Kidney capillary endothelial cell (primary cell): ENCODE measurements at places on chromosomes 3 and 15.

- DNase-seq, result peak; percentile 21
Measured at GRCh38 chr3:126259411-126260391, 79.3 kb upstream of the ALDH1L1 start.

DNA sequence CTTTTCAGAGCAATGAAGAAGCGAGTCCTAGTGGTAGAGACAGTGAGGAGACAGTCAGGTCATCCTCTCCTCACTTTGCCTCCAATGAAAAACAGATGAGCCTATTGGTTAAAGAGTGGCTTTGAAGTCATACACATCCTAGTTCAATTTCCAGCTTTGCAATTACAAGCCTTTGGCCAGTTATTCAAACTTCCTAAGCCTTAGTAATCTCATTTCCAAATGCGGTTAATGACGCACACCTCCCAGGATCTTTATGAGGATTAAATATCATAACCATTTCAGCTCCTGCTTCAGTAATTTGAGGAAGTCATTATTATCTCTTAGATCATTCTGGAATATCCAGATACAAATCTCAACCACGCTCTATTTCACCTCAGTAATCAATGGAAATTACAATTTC is 10.0 kb upstream of the ST6GAL1 start:
- no peak for DNase-seq

DNA sequence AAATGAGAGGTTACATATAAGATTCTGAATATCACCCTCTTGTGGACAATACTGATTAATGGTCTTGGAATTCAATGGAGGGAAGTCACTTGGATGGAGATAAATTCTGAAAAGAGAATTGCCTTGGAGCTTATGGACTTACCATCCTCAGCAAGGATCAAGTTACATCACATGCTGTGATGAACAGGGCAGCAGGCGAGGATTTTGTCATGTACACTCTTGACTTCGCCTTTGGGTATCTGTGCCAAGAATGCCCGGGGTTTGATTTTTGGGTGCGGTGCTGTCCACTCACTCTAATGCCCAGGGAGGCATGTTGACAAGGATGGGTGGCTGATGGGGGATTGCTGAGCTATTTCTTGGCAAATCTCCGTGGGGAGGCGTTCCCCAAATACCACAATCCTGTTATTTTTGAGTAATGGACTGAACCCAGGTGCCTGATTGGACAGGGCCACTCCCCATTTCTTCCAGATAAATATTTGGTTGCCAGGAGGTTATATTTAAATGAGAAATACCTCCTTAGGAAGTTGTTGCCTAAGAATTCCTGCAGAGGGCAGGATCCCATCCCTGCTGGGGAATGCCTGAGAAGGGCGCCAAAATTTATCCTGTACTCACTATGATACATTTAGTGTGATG is 96.3 kb downstream of the TPRG1 start:
- DNase-seq, result no peak

- no peak for DNase-seq
Measured at GRCh38 chr3:54294214-54294613, 171.9 kb downstream of the CACNA2D3 start.

- DNase-seq, result no peak
Measured at GRCh38 chr3:6622260-6622659, 238.7 kb upstream of the GRM7 start.

DNA sequence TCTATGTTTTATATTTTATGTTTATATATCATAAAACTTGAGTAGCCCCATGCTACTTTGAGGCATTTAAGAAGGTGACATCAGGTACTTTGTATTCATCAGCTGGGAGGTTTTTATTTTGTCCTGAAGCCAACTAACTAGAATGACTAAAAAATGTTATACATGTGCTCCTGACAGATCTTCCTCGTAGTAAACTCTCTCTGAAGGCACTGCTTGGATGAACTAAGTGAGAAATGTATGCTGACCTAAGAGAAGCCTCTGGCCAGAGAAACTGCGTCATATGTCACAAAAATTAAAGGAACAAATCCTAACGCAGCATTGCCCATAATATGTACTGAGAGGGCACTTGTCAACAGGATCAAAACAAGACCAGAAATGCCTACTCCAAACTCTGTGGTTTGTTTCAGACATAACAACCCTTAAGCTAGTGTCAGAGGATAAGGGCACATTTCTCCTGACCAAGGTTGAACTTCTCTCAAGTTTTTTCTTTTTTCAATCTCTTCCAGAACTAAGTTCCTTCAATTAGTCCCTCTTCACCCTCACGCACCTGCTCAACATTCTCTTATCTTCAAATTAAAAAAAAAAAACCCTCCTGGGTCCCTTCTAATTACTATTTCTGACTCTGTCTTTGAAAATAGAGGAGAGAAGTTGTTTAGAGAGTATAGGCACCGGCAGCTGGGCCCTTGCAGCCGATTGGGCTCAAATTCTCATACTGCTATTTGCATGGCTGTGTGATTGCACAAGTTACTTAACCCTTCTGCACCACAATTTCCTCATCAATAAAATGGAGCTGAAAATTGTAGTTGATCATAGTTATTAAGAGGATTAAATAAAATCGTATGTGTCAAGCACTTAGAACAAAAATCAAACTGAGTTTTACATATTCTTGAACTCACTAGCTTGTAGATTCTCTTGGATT is 159.0 kb downstream of the FRMD5 start:
- DNase-seq, result no peak

DNA sequence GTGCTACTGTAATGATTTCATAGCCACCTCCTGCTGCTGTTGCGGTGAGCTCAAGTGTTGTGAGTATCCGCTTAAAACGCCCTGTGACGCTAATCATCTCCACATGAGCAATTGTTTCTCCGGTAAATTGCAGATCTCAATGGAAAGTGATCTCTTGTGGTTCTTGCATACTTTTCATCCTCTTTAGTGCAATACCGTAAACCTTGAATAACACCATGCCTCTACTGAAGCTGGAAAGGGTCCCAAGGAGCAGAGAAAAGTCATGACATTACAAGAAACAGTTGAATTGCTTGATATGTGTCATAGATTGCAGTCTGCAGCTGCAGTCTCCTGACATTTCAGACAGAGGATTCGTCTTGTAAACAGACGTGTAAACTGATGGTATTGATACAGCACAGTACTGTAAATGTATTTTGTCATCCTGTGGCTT is 6.0 kb upstream of the CEMIP start:
- DNase-seq, result no peak

DNA sequence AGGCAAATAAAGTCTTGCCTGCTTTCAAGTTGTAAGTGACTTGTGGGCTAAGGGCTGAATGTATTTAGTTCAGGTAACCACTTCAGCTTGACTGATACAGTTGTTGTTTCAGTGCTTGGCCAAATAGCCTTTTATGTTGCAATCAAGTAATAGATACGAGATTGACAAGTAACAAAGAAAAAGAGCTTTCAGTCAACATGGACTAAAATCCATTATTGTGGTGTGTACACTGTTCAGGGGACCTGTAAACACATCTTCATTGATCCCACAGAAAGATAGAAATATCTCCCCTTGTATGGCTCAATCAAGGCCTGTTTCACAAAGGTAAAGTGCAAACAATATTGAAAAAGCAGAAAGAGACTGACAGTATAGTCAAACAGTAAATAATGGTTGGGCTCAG is 224.8 kb upstream of the TMCO5A start:
- DNase-seq, result no peak

GRCh38 chr15:81183439-81183775 is 13.3 kb upstream of the IL16 start:
- no peak for DNase-seq

DNA sequence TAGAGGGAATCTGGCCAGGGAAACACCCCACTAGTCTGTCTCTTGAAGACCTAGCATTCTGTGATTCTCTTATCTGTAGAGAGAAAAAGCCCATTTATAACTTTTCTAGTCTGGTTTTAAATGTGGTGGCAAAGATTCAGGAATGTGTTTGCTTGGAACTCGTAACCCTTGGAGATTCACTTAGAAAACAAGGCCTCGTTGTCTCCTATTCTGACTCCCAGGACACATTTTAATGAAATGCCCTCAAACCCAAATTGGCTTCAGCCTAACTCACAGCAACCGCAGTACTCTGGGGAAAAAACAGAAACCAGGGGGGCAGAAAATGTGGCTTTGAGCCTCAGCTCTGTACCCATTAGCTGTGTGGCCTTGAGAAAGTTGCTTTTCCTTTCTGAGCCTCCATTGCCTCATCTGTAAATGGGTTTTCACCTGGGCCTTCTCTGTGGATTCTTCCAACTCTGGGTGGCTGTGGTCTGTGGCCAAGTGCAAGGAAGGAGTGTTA is 36.5 kb downstream of the RPLP1 start:
- DNase-seq, result no peak

DNA sequence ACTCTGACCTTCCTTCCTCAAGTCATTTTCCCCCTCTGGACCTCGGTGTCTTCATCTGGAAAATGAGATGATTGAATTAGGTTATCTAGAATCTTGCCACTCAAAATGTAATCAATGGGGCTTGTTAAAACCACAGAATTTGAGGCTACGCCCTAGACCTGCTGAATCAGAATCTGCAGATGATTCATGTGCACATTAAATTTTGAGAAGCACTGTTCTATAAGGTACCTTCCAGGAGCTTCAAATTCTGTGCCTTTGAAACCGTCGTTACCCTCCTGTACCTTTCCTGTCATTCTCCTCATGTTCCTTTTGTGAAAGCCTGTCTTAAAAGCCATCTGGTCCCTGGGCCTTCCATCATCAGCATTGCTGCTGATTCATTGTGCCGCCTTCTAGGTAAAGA is 172.4 kb upstream of the TOPAZ1 start:
- no peak for DNase-seq

DNA sequence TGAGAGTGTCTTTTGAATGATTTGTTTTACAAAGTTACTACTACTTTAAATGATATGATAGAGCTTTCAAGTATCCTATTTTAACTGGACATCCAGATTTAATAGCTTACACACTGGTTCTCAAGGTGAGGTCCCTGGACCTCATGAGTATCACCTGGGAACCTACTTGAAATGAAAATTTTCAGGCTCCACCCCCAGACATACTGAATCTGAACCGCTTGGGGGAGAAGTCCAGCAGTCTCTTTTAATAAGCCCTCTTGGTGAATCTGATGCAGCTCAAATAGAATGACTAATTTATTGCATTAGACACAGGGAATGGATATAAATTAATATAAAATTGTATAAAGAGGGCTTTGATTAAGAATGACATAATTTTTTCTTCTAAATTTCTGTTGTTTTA is 29.4 kb upstream of the SLITRK3 start:
- DNase-seq, result no peak

- no peak for DNase-seq
Measured at GRCh38 chr3:8887435-8888300, 75.6 kb downstream of the RAD18 start.

DNA sequence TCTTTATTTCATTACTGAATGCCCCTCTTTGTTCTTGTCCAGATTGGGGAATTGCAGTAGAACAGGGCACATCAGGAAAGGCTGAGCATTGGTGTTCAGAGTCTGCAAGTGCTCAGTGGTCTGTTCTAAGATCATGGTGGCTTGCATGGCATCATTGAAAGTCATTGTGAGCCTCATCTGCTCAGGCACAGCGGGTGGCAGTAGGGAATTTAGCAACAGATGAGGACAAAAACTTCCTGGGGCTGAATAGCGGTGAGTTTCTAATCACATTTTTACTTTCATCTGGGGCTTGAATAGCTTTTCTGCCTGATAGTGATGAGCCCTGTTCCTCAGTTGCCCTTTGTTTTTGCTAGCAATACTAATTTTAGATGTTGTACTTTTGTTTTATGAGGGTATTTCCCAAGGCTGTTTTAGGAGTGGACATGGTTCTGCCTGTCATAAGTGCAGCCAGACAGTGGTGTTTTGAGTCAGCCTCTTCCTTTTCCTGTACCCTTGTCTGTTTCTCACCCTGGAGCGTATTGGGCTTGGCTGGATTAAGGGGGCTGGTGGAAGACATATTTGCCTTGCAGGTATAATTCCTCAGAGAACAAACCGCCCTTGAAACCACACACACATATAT is 127.2 kb upstream of the IL12A start:
- DNase-seq, result no peak

DNA sequence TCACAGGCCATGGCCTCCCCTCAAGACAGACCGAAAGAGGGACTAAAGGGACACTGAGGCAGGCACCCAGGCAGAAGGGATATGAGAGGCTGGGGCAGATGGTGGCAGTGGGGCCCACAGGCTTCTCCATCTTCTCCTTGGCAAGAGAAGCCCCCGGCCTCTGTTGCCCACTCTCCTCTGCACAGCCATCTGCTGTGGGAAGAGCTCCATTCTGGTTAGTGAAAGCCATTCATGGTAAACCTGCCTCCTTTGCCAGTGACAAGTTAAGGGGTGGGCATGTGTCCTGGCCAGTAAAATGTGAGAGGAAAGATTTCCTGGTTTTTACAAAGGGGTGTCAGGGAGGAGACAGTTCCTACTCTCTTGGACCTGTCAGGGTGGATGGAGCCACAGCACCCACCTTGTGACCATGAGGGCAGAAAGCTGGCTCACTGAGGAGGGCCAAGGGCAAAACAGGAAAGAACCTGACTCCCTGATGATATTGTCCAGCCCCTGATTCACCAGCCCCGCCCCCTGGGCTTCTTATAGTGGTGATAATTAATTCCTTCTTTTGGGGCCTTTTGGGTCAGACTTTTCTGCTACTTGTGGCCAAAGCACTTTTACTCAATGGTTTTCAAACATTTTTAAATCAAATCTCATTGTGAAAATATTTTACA is 130.4 kb upstream of the SMAD3 start:
- DNase-seq, result no peak

- DNase-seq, result no peak
Measured at GRCh38 chr15:63630036-63630751, 33.0 kb downstream of the FBXL22 start.

DNA sequence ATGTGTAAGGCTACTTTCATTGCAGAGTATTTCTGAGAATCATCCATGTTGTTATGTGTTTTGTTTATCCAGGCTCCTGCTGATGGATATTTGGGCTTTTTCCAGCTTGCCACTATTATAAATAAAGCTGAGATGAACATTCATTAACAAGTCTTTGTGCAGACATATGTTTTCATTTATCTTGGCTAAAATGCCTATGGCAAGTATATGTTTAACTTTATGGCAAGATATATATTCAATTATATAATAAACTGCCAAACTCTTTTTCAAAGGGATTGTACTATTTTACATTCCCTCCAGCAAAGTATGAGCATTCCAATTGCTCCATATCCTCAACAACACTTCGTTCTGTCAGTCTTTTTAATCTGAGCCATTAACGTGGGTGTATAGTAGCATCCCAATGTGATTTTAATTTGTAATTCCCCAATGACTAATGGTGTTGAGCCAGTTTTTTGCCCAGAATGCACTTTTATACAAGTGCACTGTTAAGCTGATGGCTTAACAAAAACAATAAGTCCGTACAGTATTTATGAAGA is 452.4 kb downstream of the SHQ1 start:
- no peak for DNase-seq

GRCh38 chr15:33975022-33975565 is 6.8 kb downstream of the CHRM5 start:
- DNase-seq, result no peak

- no peak for DNase-seq
Measured at GRCh38 chr3:122767540-122768372, 25.9 kb downstream of the HSPBAP1 start.
